ENCODE measurements at places on chromosomes 2 and 18. TPM values are rescaled to one million over a fixed set of nuclear protein-coding genes. Genes with fewer than 3 reads are reported as not detected.
A peak's percentile ranks its signal among the peaks of the same experiment; 100 is the strongest.

FOXI3 gene
- total RNA-seq = 0.69 TPM

- no peak overlapping the region for H3K27ac ChIP-seq
- DNase-seq = no peak
- no peaks in the 10 kb centered on the region for H3K27me3 ChIP-seq
- H3K4me3 ChIP-seq = no peak overlapping the region
- no peaks in the 10 kb centered on the region for H3K36me3 ChIP-seq
Measured at GRCh38 chr2:76965772-76966171, 556.4 kb downstream of the LRRTM4 start.

CKAP2L gene
- total RNA-seq = 5.5 TPM

DNA sequence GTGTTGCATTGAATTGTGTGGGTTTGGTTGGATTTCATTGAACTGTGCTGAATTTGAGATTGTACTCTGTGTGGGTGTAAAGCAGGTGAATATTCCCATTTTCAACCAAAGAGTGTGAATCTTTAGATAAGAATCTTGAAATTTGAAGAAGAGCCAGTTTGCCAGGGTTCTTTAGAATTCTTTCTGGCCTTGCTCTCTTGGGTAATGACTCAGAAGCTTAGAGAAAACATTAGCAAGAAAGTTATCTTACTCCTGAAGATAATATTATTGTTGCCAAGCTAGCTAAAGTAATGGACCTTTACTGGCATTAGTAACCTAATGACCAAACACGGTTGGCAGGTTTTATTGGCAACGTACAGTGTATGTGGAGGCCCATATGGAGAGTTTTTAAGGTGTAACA lies 46.4 kb upstream of the SIX3 start:
- no peak overlapping the region for H3K4me3 ChIP-seq
- H3K27ac ChIP-seq = no peak overlapping the region

CXCR2 gene
- total RNA-seq = 0.49 TPM

DNA sequence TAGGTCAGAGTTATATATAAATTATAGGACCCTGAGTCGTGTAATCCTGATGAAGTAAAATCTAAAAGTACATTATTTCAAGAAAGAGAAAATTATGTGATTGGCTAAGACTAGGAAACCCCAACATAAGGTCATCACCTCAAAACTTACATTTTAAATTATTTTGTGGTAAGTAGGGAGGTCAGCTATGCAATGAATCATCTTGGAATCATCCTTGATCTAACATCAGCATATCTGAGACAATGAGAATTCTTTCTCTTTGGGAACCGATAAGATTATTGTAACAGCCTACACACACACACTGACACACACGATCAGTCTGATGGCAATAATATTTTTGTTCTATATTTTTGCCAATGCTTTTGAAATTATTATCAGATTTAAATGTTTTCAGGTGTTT lies 904.8 kb upstream of the CHAC2 start:
- H3K36me3 ChIP-seq = no peaks in the 10 kb centered on the region
- H3K4me1 ChIP-seq = no peaks in the 10 kb centered on the region
- no peak overlapping the region for H3K4me3 ChIP-seq
- no peaks in the 10 kb centered on the region for H3K27me3 ChIP-seq
- no peak for DNase-seq

GRCh38 chr2:240998706-240998994 lies 232 bp downstream of the SNED1 start:
- H3K4me1 ChIP-seq = peaks cover 3% of the 10 kb centered on the region
- DNase-seq = no peak
- H3K36me3 ChIP-seq = peaks cover 10% of the 10 kb centered on the region
- H3K27me3 ChIP-seq = peaks cover 19% of the 10 kb centered on the region
- no peak overlapping the region for H3K27ac ChIP-seq

ANKRD36 gene
- total RNA-seq = 28.2 TPM

DNA sequence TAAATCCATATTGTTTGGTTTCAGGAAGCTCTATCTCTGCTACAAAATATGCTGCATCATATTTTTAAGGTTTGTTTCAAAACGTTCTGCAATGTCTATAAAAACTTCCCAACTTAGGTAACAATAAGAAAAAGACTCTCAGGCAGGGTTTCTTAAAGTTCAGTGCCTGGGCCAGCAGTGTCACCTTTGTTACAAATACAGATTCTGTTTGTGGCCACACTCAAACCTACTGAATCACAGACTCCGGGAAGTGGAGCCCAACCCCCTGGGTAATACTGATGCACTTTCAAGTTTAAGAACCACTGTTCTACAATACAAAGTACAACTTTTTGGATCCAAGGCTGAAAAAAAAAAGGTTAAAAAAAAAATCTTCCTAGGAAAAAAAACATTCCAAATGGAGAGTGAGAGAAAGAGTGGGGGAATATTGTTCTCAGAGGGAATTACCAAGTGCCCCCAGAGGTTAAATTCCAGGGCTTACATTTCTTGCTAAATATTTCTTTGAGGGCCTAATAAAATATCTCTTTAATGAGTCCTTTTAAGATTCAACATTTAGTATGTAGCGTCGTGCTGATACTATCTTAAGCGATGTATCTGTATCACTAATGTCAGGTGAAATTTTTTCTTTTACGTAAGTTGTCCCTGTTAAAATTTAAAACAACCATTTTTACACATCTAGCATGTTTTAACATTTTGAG lies 476.7 kb downstream of the TXNL1 start:
- H3K27ac ChIP-seq = no peak overlapping the region
- no peak for DNase-seq
- no peaks in the 10 kb centered on the region for H3K36me3 ChIP-seq
- H3K4me1 ChIP-seq = no peaks in the 10 kb centered on the region

SPDYA gene
- 0.33 TPM for total RNA-seq

DNA sequence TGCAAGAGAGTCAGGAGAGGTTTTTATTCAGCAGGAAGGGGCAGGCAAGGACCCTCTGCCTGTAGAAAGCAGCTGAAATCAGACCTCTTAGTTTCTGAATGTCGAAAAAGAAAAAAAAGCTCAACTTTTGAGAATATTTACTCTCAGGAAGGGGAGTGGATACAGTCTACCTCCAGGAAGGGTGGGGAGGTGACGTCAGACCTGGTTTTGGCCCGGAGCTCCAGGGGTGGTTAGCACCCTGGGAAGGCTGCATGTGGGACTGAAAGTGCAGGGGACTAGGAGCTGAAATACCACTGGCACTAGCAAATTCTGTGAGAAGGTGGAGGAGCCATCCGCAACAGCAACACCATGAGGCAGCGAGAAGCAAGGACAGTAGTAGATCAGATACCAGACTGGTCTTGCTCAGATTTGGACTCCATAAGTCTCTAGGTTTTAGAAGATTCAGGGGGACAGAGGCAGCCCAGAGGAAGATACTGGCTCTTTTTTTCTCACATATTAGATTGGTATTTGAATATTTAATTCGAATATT lies 19.8 kb downstream of the MC2R start:
- H3K36me3 ChIP-seq = no peaks in the 10 kb centered on the region
- H3K4me1 ChIP-seq = peaks cover 14% of the 10 kb centered on the region
- DNase-seq = no peak
- no peak overlapping the region for H3K4me3 ChIP-seq
- no peak overlapping the region for H3K27ac ChIP-seq

- H3K27me3 ChIP-seq = peaks cover 5% of the 10 kb centered on the region
- no peak overlapping the region for H3K4me3 ChIP-seq
- no peak for DNase-seq
- H3K4me1 ChIP-seq = no peaks in the 10 kb centered on the region
- no peak overlapping the region for H3K27ac ChIP-seq
Measured at GRCh38 chr2:15115776-15116175, 445.4 kb downstream of the NBAS start.

DNA sequence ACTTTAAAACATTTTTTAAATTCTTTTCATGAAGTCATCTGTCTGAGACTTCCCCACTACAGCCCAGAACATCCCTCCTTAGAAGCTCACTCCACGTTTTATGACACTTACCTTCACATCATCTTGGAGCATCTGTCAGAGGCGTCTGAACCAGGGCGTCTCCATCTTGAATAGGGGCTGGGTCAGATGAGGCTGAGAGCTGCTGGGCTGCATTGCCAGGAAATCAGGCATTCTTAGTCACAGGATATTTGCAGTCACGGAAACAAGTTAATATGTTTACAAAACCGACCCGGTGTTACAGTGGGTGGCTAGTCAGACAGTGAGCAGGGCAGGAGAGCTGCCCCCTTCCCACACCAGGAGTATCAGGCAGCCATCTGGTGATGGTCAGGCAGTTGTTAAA lies 456.5 kb downstream of the FBXO15 start:
- no peak for DNase-seq
- peaks cover 16% of the 10 kb centered on the region for H3K4me1 ChIP-seq
- peak overlapping the region; percentile 29 for H3K4me3 ChIP-seq
- H3K36me3 ChIP-seq = no peaks in the 10 kb centered on the region

LINC00305 gene
- total RNA-seq = 16.4 TPM

GRCh38 chr2:138102664-138103063 lies 138.4 kb downstream of the HNMT start:
- H3K27me3 ChIP-seq = no peaks in the 10 kb centered on the region
- peaks cover 7% of the 10 kb centered on the region for H3K4me1 ChIP-seq
- DNase-seq = no peak

- H3K4me3 ChIP-seq = no peak overlapping the region
- H3K36me3 ChIP-seq = no peaks in the 10 kb centered on the region
- no peak overlapping the region for H3K27ac ChIP-seq
Measured at GRCh38 chr2:2174956-2175355, 156.1 kb downstream of the MYT1L start.

NT5DC4 gene
- not detected for total RNA-seq

UCN gene
- total RNA-seq = 1.5 TPM
